ENCODE measurements at places on chromosomes 5 and 9.

GRCh38 chr5:31280210-31280609, 86.7 kb downstream of the CDH6 start:
- no peak for ATAC-seq

DNA sequence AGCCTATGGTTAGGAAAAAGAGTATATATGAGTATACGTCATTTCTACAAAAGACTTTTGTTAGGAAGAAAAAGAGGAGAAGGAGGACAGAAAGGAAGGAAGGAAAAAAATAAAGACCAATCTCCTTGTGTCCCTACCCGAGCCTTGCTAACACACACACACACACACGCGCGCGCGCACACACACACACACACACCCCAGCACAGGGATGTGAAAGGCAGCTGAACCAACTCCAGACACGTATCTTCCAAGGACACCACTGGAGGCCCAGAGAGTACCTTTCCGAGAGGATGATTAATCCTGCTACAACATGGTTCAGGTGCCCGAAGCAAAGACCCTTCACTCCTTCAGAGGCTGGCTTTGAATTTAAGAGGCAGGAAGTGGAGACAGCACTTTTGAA, 56.9 kb upstream of the GALNT10 start:
- no peak for ATAC-seq

DNA sequence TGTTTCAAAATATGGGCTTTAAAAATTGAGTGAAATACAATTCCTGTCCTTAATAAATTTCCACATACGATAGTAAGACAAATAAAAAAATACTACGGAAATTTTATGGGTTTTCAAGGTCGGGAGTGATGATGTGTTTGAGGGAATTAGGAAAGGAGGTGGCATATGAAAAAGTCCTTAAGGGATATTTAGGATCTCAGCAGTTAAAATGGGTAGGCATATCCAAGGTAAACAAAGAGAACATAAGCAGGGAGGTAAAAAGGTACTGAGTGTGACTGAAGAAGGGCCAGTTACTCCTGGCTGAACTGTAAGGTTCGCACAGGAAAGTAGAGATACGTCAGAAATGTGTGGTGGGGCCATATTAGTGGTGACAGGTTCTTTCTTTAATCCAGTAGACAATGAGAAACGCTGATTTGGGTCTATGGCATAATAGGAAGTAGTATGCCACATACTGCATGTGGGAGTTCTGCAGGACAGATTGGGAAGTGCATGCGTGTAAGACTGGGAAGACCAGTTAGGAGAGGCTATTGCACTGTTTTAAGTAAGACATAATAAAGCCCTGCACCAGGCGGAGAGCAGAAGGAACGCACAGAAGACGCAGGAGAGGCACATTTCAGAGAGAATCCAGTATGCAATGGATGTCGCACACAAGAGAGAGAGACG, 937 bp upstream of the HMGCR start:
- ATAC-seq, result peak; percentile 81

GRCh38 chr5:59769832-59770231, 123.7 kb downstream of the PDE4D start:
- no peak for ATAC-seq

- ATAC-seq, result no peak
Observed at GRCh38 chr5:60611099-60611740, 88.7 kb downstream of the DEPDC1B start.

- no peak for ATAC-seq
Observed at GRCh38 chr9:85130260-85130659, 460.7 kb downstream of the NTRK2 start.

GRCh38 chr9:36341936-36342577, 58.0 kb downstream of the RNF38 start:
- no peak for ATAC-seq

- ATAC-seq, result peak; percentile 94
Observed at GRCh38 chr5:34474573-34475021, 181.5 kb upstream of the RAI14 start.

DNA sequence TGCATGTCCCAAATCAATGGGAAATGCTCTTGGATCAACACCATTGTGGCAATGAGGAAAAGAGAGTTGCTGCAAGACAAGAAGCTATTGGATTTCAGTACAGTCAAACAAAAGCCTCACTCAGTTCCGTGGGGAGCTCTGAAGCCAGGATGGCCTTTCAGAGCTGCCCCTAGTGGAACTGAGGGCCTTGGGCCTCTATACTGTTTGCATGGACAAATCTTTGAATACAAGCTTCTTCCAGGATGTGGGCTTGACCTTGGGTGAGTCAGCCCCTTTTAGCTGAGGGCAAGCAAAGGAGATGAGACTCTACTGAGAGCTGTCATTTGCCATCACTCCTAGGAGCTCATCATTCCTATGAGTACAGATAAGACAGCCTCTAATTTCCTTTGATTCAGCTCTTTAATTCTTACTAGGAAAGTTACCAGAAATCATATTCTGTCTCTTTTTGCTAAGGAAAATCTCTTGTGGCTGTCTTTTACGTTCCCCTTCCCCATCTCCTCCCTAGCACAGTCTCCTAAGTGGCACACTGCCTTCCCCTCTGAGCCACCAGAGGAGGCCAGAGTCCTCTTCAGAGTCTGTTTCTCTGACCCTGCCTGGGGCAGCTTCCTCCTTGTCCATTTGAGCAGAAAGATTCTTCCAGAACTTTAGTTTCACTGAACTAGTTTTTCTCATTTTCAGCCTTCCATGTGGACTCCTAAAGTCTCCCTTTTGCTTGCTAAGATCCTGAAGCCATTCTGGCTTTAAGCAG, 168.8 kb upstream of the POC5 start:
- ATAC-seq, result 0 out of 3 replicates have a peak, but pooled peaks have one; percentile 30

- no peak for ATAC-seq
Observed at GRCh38 chr9:81604306-81605169, 84.8 kb downstream of the TLE1 start.

DNA sequence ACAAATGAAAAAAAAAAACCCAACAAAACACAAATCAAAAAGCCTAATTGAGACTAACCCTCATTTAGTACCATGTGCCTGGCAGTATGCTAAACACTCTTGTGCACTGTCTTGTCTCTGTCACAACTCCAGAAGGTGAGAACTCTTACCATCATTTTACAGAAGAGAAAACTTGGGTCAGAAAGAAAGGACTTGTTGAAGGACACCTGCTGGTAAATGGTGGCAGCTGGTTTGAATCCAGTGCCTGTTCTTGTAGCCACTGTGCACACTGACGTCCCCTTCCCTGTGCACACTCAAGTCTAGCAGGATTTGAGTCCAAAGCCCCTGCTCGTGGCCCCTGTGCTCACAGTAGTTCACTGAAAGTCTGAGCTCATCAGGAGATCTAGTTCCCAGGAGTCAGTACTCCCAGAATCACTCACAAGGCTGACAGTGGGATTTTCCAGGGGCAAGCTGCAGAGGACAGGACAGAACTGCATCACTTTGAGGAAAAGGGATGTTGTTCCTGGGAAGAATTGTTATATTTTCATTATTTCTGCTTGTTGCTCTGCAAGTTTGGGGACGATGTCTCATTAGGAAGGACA, 43.0 kb upstream of the HSD17B4 start:
- ATAC-seq, result no peak

GRCh38 chr9:35424356-35425352, 65.3 kb upstream of the RUSC2 start:
- no peak for ATAC-seq

DNA sequence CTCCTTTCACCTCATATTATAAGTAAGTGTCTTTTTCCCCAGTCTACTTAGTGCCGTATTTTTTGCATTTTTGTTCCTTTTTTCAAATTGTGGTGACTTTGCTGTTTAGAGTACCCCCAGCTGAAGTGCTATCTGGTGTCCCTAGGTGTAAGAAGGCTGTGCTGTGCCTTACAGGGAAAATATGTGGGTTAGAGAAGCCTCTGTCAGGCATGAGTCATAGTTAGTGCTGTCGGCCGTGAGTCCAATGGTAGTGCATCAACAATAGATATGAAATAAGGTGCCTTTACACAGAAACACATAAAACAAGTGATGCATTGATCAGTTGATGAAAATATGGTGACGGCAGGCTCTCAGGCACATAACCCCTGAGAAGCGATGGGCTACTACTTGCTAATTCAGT, 20.1 kb downstream of the SYK start:
- no peak for ATAC-seq

- ATAC-seq, result no peak
Observed at GRCh38 chr9:112002131-112002846, 105.7 kb downstream of the UGCG start.

DNA sequence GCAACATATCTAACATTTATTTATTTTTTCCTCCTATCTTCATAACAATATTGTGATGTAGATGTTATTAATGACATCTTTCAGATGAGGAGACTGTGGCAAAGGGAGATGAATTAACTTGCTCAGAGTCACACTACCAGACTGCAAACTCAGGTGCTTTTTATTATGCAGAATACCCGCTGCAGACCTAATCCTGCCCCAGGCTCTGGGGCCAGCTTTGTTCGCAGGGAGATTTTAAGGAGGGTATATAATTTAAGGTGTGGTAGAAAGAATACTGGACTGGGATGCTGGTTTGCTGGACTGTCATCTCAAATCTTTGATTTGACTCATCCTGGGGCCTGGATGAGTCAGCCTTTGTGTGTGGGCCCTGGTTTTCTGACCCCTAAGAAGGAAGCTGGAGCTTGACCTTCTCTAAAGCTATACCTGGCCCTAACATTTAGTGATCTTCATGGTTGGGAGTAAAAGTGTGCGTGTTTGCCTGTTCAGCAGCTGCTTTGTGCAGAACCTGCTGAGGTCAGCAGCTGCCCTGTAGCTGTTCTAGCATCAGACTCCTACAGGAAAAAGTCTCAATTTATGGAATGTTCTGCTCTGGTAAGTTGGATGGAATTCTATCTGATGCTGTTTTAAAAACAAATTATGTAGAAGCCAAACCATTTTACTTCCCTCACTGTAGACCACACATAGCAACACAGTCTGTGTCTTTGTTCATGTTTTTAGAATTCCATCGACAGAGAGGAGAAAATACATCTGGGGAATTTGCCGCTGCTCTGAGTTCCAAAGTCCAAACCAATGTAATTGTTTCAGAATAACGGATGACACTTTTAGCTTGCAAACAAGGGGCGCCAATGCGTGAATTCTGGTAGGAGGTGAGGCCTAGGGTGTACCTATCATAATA, 4.5 kb downstream of the SLC36A1 start:
- no peak for ATAC-seq

DNA sequence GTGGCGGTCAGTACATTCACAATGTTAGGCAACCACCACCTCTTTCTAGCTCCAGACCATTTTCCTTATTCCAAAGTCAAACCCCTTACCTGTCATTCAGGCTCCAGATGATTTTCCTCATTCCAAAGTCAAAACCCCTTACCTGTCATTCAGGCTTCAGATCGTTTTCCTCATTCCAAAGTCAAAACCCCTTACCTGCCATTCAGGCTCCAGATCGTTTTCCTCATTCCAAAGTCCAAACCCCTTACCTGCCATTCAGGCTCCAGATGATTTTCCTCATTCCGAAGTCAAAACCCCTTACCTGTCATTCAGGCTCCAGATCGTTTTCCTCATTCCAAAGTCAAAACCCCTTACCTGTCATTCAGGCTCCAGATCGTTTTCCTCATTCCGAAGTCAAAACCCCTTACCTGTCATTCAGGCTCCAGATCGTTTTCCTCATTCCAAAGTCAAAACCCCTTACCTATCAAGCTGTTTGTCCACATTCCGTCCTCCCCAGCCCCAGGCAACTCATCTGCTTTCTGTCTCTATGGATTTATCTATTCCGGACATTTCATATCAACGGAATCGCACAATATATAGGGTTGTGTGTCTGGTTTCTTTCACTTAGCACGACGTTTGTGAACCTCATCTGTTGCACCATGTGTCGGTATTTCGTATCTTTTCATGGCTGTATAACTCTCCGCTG, 5.2 kb downstream of the PLEKHG4B start:
- ATAC-seq, result no peak

DNA sequence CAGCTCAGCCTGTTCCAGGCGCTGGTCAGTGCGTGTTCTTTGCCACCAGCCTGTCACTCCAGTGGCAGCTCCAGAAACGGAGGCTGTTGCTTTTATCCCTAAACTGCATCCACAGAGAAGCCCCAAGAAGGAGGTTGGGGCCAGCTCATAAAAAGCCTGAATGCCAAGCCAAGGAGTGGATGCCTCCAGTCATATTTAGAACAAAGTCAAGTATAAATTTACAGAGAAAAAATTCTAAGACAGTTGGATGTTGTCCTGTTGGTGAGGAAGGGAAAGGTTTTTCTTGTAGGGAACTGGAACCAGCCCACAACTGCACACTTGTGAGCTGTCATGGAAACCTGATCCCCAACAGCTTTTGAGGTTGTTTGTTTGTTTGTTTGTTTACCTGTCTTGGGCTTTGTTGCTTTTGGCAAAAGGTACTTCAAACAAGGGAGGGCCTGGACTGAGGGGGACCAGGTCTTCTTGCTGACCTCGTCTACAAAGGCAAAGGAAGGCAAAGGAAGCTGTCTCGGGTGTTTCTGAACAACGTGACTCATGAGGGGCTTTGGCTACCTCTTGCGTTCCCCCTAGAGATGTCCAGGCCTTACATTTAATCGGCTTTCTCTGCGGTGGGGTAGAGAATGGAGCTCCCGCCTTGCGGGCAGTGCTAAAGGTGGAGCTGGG, 36.7 kb downstream of the OLFML2A start:
- no peak for ATAC-seq

DNA sequence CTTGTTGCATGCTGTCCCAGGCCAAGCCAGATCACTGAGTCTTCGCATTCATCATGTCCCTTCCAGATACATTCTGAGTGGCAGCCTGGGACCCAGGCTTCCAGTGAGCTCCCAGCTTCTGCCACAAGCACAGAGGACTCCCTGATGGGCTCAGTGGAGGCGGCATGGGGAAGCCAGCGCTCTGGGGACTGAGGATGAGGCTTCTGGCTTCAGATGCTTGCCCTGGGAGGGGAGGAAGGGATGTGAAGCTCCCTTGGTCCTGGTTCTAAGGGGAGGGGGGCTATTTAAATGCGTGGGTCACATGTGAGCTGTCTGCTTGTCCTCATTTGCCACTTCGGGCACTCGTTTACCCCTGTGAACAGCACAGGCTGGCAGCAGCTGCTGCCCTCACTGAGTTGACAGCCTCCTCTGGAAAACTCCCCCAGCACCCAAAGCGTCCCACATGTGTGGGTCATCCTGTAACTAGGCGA, 174.0 kb downstream of the NR3C1 start:
- ATAC-seq, result peak; percentile 13

- no peak for ATAC-seq
Observed at GRCh38 chr5:35183556-35183955, 46.7 kb downstream of the PRLR start.

GRCh38 chr5:89930591-89931392, 478.8 kb downstream of the CETN3 start:
- peak; percentile 90 for ATAC-seq

Measured in SK-N-SH treated with all-trans-retinoic acid at 6 μM for 48 hours (cell line).